ENCODE measurements at places on chromosomes 3 and 15.

GRCh38 chr3:169662843-169663160 is 710 bp downstream of the MECOM start:
- peak; percentile 91 for DNase-seq

GRCh38 chr15:81572190-81572589 is 198.2 kb upstream of the TMC3 start:
- DNase-seq = no peak

- no peak for DNase-seq
Measured at GRCh38 chr15:76996526-76997401, 1.8 kb downstream of the PSTPIP1 start.

GRCh38 chr3:187678726-187679268 is 8.6 kb upstream of the SST start:
- peak; percentile 54 for DNase-seq

DNA sequence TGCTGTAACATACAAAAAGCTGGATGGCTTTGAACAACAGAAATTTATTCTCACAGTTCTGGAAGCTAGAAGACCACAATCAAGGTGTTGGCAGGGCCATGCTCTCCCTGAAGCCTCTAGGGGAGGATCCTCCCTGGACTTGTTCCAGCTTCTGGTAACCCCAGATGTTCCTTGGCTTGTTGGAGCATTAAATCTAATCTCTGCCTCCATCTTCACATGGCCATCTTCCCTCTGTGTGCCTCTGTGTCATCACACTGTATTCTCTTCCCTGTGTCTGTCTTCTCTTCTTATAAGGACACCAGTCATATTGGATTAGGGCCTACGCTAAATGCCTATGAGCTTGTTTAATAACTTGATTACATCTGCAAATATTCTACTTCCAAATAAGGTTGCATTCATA is 109.5 kb downstream of the STAG1 start:
- no peak for DNase-seq

DNA sequence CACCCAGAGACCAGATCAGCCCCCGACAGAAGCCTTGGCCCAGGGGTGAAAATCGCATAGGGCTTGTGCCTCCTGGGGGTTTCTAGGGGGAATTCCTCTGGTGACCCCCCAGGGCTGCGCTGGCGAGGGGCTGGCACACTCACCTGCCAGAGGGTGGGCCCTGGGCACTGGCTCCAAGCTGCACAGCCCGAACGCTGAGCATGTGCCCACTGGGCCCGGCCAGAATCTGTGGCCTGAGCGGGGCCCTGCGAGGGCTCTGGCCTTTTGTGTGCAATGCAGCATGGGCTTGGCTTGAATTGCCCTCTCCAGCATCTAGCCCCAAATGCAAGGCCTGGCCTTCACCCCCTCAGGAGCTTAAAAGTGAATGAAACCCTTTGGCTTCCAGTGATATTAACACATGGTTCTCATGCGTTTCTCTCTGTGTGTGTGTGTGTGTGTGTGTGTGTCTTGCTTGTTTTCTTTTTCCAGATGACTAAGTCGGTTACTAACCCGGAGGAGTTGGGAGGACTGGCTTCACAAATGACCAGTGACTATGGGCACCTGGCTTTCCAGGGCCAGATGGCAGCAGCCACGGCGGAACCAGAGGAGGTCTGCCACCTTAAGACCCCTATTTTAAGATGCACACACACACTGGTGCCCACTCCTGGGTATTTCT is 259.1 kb upstream of the TPM1 start:
- DNase-seq = no peak

DNA sequence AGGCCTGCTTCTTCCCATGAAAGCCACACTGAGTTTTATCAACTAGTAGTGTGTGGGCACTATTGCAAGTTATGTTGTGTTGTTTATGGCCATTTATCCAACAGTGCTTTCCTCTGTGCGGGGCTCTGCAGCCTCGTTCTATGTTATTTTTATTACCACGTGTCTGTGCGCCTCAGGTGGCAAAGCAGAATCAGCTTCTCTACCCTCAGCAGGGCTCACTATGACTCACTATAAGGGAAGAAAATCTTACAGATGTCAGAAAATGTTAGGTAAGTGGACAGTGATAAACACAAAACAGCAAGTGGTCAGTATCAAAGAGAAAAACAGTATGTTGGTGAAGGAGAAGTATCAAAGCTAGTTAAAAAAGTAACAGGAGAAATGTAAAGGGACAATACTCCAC is 61.4 kb downstream of the MOBP start:
- DNase-seq = no peak

- peak; percentile 4 for DNase-seq
Measured at GRCh38 chr15:83207009-83207659, 489 bp downstream of the HDGFL3 start.

- no peak for DNase-seq
Measured at GRCh38 chr3:58148049-58148448, 62.7 kb downstream of the DNASE1L3 start.

GRCh38 chr15:95826412-95827195 is 503.9 kb upstream of the NR2F2 start:
- no peak for DNase-seq

DNA sequence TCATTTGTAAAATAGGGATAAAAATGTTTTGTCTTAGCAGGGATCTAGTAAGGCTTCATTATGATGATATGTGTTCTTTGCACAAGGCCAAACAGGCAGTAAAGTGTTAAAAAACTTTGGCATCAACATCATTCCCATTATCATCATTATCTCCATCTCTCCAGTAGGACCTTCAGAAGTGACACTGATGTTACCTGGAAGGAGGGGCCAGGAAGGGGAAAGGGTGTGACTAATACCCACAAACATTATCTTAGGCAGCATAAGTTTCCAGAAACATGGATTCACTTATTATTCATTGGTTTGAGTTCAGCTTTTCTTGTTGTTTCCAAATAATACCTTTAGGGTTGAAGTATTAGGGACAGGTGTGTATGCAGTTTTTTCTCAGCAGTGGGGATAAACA is 399.6 kb downstream of the PTPRG start:
- DNase-seq = no peak

- DNase-seq = no peak
Measured at GRCh38 chr15:72784456-72784876, 908 bp upstream of the ADPGK start.

GRCh38 chr3:111870620-111871019 is 11.6 kb downstream of the PHLDB2 start:
- DNase-seq = no peak

- no peak for DNase-seq
Measured at GRCh38 chr15:40070166-40070557, 31.2 kb upstream of the SRP14 start.

DNA sequence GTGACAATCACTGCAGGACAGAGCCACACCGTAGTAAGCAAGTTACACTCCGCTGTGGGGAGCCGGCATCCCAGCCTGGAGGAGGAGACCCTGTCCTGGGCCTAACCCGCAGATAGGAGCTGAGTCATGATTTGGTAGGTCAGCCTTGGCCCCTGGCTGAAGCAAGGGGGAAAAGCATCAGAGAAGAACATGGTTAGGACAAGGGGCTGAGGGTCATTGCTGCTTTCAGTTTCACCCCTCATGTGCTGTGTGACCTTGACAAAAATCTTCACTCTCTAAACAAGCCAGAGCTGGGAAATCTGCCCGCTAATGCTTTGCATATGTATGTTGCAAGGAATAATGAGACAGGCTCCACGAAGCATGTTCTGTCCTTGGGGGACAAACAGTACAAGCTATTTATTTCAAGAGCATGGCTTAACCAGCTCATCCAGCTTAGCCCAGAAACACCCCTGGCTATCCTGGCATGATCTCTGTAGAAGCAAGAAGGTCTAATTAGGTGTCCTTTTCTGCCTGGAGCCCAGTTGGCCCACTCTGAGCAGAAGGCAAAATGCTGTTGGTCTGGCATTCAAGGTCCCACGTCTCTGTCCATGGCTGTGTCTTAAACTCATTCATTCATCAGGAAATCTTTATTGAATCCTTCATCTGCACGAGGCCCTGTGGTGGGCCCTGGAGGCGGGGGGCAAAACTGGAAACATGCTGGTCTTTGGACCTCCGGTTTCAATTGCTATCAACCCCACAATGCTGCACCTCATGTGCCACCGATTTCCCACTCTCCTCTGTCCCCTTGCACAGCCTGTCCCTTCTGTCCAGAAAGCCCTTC is 221.3 kb upstream of the LYSMD4 start:
- DNase-seq = no peak

DNA sequence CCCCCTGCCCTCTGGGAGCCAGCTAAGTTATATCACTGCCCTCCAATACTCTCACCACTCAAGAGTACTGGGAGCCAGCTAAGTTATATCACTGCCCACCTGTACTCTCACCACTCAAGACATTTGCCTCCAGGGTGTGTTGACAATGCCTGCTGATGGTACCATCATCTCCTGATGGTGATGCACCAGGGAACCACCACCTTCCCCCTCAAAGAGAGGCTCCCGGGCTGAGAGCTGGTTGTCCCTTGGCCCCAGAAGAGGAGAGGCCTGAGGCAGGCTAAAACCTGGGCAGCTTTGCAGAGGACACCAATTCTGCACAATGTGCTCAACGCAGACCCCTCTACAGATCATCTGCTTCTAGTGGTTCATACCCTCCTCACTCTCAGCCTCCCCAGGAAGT is 7.5 kb upstream of the HAPLN3 start:
- DNase-seq = no peak

DNA sequence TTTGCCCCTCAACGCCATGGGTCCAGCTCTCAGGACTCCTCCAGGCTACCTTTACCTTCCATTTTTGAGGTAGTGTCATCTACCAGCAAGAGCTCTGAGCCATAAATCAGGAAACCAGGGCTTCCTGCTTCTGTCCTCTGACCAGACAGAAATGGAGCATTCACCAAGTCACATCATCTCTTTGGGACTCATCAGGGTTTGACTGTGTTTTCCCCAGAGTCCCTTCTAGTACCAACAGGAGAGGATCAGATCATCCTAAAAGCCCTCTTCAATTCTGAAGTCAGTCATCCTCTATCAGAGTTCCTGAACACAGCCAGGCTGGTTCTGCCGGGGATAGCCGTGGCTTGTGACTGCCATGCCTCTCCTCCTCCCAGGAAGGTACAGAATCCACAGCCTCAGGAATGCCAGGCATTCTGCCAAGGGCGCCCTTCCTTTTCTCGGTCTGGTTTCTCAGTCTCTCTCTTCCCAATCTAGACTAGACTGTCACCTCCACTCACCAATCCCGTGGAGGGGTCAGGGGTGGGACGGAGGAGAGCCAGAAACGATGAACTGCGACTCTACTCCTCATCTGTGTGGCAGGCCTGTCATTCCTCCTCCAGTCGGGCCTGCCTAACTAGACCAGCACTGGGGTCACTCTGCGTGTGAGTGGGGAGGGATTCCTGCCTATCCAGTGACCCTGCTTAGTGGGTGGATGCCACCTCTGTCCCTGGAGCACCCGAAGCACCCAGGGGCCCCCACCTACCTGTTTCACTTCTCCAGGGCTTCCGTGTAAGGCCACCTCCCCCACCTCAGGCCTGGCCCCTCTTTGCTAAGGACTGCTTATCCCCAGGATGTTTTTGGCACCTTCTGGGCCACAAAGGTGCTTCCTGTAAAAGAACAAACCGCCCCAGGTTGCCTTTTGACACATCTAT is 30.9 kb downstream of the CCNL1 start:
- DNase-seq = no peak

- no peak for DNase-seq
Measured at GRCh38 chr3:139473155-139473771, 3.1 kb downstream of the RBP2 start.

GRCh38 chr3:127105587-127105986 is 87.3 kb upstream of the PRR23E start:
- DNase-seq = no peak

GRCh38 chr3:121594850-121595249 is 1.7 kb downstream of the FBXO40 start:
- DNase-seq = no peak

DNA sequence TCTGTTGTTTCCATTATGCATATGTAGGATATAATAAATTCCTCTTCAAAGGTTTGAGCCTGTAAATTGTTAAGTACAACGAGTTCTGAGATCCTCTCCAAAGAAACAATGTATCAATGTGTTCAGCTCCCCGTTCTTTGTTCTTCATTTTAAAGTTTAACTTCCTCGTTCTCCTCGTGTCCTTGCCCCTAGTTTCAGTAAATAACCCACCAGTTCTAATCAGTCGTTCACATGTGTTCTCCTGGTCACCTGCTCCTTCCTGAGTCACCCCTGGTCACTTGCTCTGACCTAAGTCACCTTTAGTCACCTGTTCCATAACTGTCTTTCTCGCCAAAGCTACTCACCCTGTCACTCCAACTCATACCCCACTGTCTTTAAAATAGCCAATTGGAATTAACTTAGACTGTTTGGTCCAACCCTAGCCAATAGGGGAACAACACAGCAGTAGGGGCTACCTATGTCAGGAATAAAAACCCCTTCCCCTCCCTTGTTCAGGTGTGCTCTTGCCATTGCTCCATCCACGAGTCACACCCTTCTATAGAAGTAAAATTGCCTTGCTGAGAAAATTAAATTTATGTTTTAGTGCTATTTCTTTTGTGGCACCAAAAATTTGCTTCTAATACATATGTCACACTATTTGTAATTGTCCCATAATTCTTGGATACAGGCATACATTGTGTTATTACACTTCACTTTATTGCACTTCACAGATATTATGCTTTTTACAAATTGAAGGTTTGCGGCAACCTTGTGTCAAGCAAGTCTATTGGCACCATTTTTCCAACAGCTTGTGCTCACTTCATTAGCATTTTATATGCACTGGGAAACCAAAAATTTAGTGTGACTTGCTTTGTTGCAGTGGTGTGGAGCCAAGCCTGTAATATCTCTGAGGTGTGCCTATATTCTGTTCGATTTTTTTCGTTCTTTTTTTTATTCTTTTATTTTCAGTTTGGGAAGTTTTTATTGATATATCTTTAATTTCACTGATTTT is 15.3 kb upstream of the MCF2L2 start:
- DNase-seq = no peak

- no peak for DNase-seq
Measured at GRCh38 chr3:22284559-22284958, 533.5 kb upstream of the ZNF385D start.

DNA sequence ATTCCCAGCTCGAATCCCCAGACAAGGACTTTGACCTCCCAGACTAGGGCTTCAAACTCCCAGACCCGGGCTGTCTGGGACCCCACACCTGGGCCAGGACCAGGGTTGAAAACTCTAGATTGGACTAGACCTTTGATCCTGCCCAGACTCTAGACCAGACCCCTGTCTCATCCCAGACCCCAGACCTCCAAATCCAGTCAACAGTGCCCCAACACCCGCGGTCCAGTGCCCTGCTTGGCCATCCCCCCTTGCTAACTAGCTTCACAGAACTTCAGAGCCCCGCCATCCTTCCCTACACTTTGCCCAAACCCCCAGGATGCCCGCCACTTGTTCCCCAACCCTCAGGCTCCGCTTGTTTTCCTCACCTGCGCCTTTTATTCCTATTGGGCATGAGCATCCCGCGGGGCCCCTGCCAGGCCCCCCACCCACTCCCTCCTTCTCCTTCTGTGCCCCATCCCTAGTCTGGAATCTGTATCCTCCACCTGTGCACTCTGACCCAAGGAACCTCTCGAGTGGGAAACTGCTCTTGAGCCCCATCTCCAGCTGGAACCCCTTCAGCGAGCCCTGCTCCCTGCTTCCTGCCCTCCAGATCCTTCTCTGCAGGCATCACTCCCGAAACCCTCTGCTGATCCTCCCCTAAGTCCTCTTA is 604 bp downstream of the GNAI2 start:
- DNase-seq = no peak
